Omental fat pad (tissue), 4 donors: ENCODE measurements at places on chromosomes 2 and 18.

- no peak for DNase-seq
Observed at GRCh38 chr18:9913151-9913525, 678 bp upstream of the VAPA start.

DNA sequence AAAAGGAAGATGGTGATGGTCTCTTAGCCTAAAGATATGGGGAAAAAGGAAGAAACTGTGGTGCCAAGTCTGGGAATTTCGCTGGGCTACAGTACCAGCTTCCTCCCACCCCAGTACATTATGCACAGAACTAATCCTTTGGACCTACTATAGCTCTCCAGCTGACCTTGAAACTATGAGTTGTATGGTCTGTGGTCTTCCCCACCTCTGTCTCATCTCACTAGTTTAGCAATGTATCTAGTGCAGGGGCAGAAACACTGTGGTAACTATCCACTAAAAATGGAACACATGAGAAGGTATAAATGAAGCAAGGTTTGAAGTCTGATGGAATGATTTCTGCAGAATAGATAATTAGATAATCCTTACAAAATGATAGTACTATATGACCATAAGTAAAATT is 190.4 kb upstream of the CCDC150 start:
- DNase-seq: no peak

GRCh38 chr2:208134928-208135586 is 5.4 kb upstream of the CRYGC start:
- DNase-seq: no peak

- no peak for DNase-seq
Observed at GRCh38 chr2:127373362-127374083, 14.3 kb downstream of the MAP3K2 start.

DNA sequence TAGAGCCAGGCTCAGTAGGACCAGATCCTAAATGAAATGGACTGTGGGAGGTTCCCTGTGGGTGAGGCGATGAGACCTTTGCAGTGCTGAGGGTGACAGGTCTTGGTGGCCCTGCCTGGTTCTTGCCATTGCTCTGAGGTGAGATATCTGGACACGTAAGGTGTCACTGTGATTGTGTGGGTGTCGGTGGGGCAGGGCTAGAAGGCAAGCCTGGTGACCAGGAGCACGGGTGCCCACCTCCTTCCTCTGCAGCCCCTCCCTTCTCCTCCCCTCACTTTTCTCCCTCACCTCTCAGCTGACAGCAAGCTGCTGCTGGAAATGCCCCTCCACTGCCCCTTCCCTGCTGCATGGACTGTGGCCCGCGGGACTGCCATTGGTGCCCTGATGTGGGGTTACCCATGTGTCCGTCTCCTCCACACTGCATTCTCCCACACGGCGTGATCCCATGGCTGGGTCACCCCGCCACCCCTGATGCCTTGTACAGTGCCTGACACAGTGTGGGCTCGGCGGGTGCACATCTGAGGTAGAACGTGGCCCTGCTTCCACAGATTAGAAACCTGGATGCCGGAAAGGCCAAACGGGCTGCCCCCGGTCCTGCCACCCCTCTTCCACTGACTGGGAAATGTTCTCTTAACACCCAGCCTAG is 55.6 kb upstream of the FOSL2 start:
- no peak for DNase-seq

DNA sequence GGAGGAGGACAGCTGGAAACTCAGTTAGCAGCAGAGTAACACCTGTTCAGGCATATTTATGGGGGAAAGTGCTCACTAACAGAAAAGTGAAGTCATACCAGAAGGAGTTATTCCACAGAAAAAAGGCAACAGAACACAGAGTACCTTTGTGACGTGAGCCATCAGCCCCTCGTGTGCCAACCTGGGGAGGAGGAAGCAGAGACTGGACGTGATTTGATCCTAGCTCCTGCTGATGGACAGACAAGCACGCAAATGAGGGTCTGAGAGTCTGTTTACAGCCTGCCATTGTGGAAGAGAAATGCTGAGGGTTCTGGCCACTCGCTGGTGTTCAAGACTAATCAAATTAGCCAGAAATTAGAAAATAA is 120.7 kb downstream of the ZNF521 start:
- no peak for DNase-seq

DNA sequence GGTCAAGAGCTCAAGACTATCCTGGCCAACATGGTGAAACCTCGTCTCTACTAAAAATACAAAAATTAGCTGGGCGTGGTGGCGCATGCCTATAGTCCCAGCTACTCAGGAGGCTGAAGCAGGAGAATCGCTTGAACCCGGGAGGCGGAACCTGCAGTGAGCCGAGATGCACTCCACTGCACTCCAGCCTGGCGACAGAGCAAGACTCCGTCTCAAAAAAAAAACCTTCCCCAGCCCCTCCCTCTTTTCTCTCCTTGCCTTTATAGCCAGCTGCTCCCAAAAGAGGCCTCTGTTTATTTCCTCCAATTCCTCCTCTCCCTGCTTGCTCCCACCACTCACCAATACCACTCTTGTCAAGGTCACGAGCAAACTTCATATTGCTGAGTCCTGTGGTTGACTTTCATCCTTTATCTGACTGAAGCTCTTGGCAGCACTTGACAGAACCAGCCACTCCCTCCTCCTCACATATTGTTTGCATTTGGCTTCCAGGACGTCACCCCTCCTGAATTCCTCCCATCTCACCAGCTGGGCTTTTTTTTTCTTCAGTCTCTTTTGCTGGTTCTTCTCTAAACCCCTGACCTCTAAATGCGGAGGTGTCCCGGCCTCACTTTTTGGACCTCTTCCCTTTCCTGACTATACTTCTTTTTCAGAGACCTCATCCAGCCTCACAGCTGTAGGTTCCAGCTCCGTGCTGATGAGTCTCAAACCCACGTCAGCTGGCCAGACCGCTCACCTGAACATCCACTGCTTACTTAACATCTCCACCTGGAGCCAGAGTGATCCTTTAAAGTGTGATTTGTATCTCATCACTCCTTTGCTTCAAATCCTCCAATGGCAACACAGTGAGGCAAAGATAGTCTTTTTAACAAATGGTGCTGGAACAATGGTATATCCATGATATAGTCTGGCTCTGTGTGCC is 84.6 kb upstream of the CAB39 start:
- no peak for DNase-seq
